ENCODE measurements at places on chromosomes 2 and 18. TPM values are rescaled to one million over a fixed set of nuclear protein-coding genes. Genes with fewer than 3 reads are reported as not detected.

- no peak for DNase-seq
Measured at GRCh38 chr2:26609839-26610277, 31.3 kb downstream of the CIB4 start.

- DNase-seq = no peak
Measured at GRCh38 chr18:63869374-63869773, 18.1 kb upstream of the SERPINB2 start.

DNA sequence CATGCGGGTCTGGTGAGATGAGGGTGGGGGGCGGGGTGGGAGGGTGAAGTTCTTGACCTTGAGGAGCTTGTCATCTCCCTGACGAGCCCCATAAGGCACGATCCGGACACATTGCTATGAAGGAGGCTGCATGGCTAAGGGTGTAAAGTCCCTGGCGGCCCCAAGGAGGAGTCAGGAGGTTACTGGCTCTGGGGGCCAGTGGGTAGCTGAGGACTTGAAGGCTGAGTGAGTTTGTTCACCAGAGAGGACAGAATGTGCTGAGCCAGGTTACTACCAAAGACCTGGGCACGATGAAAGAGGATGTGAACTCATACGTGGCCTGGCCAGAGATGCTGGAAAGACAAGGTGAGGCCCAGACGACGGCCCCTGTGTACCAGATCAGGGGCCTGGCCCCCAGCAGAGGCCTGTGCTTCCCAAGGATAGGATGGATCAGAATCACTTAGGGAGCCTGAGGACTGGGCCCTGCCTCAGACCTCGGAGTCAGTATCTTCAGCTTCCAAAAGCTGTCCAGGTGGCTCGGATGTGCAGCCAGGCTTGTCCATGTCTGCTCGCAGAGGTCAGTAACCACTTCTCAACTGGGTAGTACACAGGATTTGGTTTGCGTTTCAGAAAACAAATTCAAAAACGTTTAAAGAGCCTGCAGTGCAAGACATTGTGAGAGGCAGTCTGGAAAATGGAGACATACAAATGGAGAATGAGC lies 110.9 kb downstream of the RNF144A start:
- DNase-seq = no peak

DNA sequence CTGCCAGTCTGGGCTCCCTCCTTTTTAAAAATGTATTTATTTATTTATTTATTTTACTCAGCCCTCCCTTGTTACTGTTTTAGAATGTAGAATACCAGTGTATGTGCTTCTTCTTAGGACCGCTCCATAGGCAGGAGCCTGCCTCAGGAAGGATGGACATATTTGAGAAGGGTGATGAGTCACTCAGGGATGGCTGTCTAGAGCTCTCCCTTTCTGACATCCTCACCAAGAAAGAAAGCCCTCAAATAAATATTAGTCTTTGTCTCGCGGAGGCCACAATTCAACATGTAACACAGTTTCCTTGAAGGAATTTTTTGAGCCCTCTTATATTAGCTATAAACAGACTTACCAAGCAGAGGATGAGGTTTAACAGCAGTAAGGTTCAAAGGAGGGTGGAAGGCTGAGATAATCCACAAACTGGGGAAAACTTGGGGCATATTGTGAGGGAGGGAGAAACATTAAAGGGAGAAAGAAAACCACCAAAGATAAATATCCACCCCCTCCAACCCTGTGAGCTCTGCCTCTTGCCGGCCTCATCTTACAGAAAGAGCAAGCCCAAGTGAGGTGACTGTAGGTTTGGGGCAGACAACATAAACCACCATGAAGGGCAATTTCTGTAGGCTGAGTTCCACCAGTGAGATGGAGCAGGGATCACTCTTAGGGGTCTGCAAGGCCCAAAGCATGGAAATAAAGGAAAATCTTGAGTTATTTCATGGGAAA lies 163.4 kb downstream of the LRRTM1 start:
- DNase-seq = no peak

DNA sequence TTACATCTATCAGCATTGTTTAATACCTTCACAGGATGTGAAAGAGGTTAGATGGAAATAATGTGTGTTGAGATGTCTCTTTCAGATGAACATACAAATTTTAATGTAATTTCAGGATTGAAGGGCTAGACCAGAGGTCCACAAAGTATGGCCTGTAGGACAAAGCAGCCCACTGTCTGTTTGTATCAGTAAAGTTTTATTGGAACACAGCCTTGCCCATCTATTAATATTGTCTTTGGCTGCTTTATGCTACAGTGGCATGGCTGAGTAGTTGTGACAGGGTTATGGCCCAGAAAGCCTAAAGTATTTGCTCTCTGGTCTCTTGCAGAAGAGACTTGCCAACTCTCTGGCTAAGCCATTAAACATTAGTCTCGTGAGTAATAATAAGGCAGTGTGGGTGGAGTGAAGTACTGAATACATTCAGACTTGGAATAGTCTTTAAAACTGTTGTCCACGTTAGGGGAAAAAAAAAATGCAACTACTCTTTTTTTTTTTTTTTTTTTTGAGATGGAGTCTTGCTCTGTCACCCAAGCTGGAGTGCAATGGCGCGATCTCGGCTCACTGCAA lies 74.5 kb upstream of the NOSTRIN start:
- no peak for DNase-seq

DNA sequence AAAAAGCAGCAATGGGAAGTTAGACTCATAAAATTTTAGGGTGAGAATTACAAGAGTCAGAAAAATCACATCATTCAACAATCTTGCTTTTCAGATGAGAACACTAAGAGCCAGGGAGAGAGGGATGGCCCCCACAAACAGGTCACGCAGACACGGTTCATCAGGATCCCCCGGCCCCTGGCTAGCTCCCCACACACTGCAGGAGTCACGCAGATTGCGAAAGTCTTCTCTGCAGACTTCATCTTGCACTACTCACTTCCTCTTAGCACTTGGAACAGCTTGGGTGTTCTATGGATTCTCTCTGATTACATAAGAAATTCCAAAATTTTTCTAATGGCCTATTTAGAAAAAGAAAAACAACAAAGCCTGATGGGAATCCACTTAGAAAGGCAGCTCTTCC lies 21.6 kb upstream of the SULT1C2 start:
- DNase-seq = no peak

DNA sequence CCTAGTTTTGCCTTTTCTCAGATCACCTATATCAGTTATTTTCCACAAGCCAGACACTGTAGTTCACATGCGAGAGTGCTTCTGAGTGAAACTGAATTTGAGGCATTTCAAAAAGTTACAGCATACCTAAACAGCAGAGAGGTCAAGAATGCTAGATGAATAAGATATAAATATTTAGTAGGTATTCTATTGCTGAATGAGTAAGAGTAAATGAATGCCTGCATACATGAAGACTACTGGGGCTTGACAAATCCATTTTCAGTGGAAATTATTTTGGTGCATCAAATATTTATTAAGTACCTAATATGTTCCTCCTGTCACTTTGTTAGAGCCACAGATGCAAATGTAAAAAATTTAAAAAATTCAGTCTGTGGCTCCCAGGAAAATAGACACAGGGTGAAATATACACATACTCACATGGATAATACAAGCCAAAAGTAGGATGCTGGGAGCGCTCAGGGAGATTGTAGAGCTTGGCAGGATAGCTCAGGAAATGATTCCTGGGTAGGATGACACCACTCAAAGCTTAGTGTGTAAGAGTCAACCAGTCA lies 27.6 kb upstream of the CDC42EP3 start:
- DNase-seq = no peak

DNA sequence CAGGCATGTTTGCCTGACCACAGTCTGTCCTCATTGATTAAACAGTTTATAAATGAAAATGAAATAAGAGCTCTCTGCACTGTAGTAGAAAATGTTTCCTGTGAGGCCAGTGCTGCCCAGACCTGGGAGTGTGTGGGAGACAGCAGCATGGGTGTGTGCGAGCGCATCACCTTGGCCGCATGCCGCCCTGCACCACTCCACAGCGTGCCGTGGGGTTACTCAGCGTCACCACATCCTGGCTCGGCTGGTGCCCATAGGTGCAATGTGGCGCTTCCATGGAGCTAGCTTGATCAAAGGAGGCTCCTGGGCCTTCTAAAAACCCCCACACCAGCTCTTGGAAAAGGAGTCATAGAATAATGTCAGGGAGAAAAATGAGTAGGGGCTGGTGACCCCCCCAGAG lies 76.0 kb upstream of the EPC2 start:
- DNase-seq = no peak

DNA sequence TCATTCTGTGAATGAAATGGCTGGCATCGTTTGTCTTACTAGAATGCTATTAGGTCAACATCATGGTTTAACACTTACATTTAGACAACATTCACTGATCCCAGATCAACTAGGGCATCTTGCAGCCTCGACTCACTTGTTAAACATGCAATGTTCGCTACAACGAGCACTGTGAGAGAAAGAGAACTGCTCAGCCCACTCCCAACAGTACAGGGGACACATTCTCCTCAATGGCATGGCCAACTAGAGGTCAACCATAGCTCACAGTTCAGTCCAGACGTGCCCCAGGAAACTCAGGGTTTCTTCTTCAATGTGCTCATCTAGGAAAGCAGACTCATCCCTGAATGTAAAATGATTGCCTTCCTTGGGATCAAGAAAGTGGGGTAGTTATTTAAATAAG lies 5.9 kb downstream of the WIPF1 start:
- no peak for DNase-seq

DNA sequence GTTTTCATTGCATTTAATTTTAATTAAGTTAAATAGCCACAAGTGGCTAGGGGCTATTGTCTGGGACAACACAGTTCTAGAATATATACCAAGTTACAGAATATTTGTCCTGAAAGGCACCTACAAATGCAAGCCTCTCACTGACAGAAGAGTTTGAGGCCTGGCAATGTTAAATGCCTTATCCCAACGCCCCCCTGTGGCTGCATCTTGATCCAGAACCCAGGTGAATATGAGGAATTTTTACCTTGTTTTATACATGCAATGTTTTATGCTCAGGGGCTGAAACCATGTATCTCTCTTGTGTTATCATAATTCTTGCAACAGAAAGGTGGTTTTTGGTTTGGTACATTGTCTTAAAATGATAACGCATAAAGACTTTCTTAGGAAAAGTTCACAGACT lies 71.8 kb upstream of the SEC11C start:
- no peak for DNase-seq

GRCh38 chr18:71902482-71902881 lies 641.7 kb downstream of the CBLN2 start:
- DNase-seq = no peak

DNA sequence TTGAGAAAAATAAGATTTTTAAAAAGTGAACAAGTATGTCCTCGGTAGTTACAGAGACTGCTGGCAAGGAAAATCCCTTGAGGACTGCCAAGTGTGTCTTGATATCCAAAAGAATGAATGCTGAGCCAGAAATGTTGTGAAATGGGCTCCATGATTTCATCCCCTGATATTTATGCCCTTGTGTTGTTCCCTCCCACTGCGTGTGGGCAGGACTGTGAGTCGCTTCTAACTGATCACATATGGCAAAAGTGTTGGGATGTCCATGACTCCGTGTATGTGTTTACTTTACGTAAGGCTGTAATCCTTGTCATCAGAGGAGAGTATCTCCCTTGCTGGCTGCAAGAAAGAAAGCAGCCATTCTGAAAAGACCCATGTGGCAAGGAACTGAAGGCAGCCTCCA lies 285.1 kb downstream of the SS18 start:
- DNase-seq = no peak

DNA sequence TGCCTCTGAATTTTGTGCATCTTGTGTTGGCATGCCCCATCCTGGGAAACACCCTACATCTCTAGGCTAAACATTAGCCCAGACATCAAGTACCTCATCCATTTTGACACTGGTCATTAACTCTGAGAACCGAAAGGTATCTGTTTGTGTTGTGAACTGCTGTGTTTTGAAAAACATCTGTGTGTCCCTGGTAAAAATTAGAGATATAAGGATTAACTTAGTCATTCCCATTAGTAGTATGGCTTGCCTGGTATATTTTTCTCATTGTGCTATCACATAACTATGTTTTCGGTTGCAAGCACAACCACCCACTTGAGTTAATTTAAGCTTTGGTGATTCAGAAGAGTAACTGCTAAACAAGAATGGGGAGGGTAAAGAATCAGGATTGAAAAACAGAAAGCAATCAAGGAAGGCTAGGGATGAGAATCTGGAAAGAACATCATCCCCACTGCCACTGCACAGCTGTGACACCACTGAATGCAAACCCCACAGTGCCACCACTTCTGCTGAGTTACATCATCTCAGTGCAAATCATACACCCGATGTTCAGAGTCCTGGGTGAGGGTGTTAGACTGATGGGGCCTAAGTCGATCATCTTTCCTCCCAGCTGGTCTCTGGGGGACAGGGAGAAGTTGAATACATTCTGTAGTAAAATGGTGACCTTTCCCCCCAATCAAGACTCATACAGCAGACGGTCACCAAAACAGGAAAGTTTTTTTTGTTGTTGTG lies 234.0 kb downstream of the EPHA4 start:
- DNase-seq = no peak

DNA sequence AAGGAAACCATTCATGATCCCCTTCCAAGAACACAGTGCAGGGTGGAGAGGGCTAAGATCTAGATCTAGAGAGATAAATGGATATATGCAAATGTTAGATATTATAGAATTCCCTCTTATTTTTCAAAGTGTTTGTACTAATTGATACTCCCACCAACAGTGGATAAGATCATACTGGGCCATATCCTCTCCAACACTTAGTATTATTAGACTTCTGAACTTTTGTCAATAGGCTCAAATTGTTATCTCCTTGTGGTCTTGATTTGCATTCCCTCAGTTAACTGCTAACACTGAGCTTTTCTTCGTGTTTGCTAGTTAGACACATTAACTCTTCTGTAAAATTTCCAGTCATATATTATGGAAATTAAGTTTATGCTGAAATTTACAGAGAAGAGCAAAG lies 56.5 kb upstream of the GRB14 start:
- DNase-seq = no peak

DNA sequence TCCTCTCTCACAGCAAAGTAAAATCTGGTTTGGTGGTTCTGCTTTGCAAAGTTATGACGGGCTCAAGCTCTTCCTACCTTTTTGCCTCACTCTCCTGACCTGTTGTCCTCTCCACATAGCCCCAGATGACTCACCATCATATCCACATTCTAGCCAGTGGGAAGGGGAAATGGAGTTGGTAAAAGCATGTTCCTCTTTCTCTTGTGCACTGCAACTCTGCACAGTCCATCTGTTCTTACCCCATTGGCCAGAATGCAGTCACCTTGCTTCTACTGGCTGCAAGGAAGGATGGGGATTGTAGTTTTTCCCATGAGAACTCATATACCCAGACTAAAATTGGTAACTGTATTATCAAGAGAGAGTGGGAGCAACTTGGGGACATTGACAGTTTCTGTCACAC lies 50.4 kb upstream of the SMIM21 start:
- no peak for DNase-seq

GRCh38 chr2:69601179-69601612 lies 42.3 kb downstream of the AAK1 start:
- DNase-seq = no peak

ARHGAP15 gene
- total RNA-seq = 165 TPM

TMEM200C gene
- not detected for total RNA-seq

FIGN gene
- not detected for total RNA-seq

GALR1 gene
- total RNA-seq = not detected

LCT gene
- total RNA-seq = 0.06 TPM

SLC16A14 gene
- 0.89 TPM for total RNA-seq

ANKRD53 gene
- 1.2 TPM for total RNA-seq

KANSL3 gene
- total RNA-seq = 61.8 TPM

SCN1A gene
- total RNA-seq = not detected

ALPI gene
- total RNA-seq = not detected

MROH2A gene
- not detected for total RNA-seq

TGFBRAP1 gene
- total RNA-seq = 14.9 TPM

Data from CD4-positive, alpha-beta T cell (primary cell).